ENCODE measurements at places on chromosomes 1 and 21.
A peak's percentile ranks its signal among the peaks of the same experiment; 100 is the strongest.

DNA sequence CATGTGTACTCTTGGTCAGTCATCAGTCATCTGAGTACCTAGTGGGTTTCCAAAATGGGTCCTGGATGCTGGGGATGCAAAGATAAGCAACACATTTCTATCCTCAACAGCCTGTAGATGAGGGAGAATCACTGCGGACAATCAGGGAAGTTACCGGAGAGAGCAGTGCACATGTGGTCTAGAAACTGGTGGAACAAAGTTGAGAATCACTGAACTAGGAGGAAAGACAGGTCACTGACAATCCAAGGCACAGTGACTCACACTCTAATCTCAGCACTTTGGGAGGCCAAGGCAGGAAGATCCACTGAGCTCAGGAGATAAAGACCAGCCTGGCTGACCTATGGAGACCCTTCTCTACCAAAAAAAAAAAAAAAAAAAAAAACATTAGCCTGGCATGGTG, 31.4 kb upstream of the LGALS8 start:
- H3K36me3 ChIP-seq: no peaks in the 10 kb centered on the region
- no peak overlapping the region for H3K27ac ChIP-seq
- peaks cover 7% of the 10 kb centered on the region for H3K27me3 ChIP-seq
- peaks cover 10% of the 10 kb centered on the region for H3K4me1 ChIP-seq

GRCh38 chr1:101128846-101129245, 103.3 kb upstream of the DPH5 start:
- H3K4me1 ChIP-seq: peaks cover 49% of the 10 kb centered on the region
- H3K4me3 ChIP-seq: no peak overlapping the region
- no peak for DNase-seq
- H3K36me3 ChIP-seq: peaks cover 3% of the 10 kb centered on the region

DNA sequence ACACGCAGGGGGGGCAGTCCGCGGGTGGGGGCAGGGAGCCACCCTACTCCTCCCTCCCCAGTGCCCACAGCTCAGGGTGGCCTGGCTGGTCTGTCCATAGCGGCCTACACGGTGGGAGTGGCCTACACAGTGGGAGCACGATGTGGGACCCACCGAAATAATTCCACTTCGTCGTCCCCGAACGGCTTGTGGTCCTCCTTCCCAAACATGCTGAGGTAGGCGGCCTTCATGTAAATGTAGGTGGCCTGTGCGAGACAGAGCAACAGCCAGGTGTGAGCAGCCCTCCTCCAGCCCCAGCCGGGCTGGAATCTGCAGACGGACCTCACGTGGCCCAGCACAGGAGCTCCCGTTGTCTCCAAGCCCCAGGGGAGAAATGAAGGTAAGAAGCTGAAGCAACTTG, 34.4 kb downstream of the TTC39A start:
- H3K36me3 ChIP-seq: no peaks in the 10 kb centered on the region
- H3K27ac ChIP-seq: no peak overlapping the region
- DNase-seq: no peak
- no peak overlapping the region for H3K4me3 ChIP-seq
- H3K27me3 ChIP-seq: peaks cover 2% of the 10 kb centered on the region
- peaks cover 17% of the 10 kb centered on the region for H3K4me1 ChIP-seq

- H3K4me1 ChIP-seq: peaks cover 45% of the 10 kb centered on the region
- peaks cover 10% of the 10 kb centered on the region for H3K27me3 ChIP-seq
- no peak for DNase-seq
- H3K36me3 ChIP-seq: no peaks in the 10 kb centered on the region
- no peak overlapping the region for H3K4me3 ChIP-seq
These were observed 12.7 kb upstream of the RNF187 start for GRCh38 chr1:228474507-228474906.

DNA sequence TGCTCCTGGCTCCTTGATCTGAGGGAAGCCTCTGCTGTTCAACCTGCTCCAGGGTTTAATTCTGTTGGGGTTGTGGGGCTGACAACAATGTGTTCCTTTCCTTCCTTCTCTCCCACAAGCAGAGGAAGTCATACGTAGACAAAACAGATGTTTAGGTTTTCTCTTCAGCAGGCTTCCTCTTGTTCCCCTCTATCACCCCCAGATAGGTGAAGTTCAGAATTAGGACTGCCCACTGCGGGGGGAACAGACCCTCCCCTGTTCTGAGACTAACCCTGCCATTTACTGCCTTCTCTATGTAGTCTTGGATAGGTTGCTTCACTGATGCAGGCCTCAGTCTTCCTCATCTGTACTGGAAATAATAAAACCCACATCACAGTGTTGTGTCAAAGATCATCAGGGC, 30.0 kb upstream of the NRDC start:
- H3K4me3 ChIP-seq: no peak overlapping the region

DNA sequence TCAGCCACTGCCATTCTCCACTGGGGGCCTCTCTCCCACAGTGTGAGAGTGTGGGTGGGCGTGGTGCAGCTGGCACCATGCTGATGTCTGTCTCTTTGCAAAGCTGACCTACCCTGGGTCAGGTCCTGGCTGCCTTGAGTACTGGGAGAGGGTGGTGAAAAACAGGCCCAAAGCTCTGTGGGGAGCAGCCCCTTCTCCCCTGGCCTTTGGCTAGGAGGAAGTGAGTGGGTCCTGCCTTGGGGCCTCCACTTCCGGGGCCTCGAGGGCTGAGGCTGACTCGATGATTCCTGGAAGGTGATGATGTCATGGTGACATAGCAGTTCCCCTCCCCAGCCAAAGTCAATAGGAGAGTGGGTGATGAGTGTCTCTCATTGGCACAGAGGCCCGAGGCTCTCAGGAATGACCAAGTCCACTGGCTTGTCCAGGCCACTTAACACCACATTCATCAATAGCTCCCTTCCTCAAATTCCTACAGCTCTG, 53.0 kb downstream of the IER5 start:
- no peaks in the 10 kb centered on the region for H3K36me3 ChIP-seq
- DNase-seq: peak; percentile 63
- H3K27me3 ChIP-seq: peaks cover 17% of the 10 kb centered on the region
- peak overlapping the region; percentile 82 for H3K27ac ChIP-seq
- H3K4me1 ChIP-seq: peaks cover 71% of the 10 kb centered on the region
- peak overlapping the region; percentile 41 for H3K4me3 ChIP-seq

GRCh38 chr1:17750333-17750732, 4.8 kb upstream of the ACTL8 start:
- no peaks in the 10 kb centered on the region for H3K4me1 ChIP-seq
- H3K27me3 ChIP-seq: no peaks in the 10 kb centered on the region
- H3K4me3 ChIP-seq: no peak overlapping the region
- no peaks in the 10 kb centered on the region for H3K36me3 ChIP-seq
- DNase-seq: no peak
